COLO829 (cell line): ENCODE measurements at places on chromosomes 5 and 9.

GRCh38 chr9:70924380-70924779 lies 197.0 kb downstream of the TRPM3 start:
- DNase-seq = no peak

DNA sequence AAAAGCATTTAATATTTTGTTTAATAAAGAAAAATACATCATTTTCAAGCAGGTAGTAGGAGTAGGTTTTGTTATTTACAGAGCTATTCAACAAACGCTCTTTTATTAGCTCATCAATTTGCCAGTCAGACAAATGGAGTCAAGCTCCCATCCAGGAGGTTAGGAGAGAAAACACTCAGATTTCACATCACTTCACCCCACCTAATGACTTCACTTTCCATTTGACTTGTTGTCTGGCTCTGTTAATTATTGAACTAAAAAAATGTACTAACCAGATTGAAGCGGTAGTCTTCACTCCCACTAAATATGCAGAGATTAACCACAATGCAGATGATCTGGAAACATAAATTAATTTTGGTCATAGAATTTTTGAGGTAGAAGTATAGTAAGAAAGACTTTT lies 193.6 kb upstream of the VCAN start:
- no peak for DNase-seq

DNA sequence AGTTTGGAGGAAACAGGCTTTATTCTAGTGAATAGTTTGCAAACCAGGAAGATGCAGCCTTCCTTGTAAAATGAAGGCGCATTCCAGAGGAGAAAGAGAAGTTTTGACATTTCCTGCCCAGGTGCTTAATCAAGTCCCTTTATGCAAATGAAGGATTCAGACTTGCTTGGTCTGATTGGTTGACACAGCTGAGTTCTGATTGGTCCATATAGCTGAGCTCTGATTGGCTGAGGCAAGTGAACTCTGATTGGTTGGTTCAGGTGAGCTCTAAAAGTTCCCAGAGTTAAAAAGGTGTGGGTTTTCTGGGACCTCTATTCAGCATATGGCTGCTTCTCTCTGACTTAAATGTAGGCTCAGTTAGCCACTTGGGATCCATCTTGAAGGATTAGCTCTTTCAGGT lies 151.0 kb downstream of the CACNA1B start:
- no peak for DNase-seq

DNA sequence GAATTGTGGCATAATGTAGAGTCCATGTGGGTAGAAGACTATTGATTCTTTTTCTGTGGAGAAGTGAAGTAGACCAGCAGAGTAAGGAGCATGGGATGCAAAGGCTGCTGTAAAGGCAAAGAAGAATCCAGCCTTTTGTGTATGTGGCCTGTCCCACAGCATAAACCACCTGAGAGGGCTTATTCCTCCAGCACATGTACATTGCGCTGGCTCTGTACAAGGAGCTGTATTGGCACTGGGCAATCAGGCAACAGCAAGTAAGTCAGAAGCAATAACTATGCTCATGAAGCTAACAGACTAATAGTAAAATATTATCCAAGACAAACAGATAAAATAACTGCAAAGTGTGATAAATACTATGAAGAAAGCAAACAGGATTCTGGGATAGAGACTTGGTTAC lies 86.2 kb downstream of the LURAP1L start:
- DNase-seq = no peak

GRCh38 chr5:107817951-107818350 lies 147.2 kb upstream of the EFNA5 start:
- DNase-seq = no peak

GRCh38 chr5:179766021-179766725 lies 27.6 kb upstream of the LTC4S start:
- DNase-seq = no peak

GRCh38 chr5:4007001-4007400 lies 411.4 kb downstream of the IRX1 start:
- no peak for DNase-seq

- no peak for DNase-seq
Observed at GRCh38 chr9:76519075-76519835, 60.3 kb downstream of the GCNT1 start.

GRCh38 chr5:40552981-40553380 lies 126.7 kb upstream of the PTGER4 start:
- DNase-seq = no peak

DNA sequence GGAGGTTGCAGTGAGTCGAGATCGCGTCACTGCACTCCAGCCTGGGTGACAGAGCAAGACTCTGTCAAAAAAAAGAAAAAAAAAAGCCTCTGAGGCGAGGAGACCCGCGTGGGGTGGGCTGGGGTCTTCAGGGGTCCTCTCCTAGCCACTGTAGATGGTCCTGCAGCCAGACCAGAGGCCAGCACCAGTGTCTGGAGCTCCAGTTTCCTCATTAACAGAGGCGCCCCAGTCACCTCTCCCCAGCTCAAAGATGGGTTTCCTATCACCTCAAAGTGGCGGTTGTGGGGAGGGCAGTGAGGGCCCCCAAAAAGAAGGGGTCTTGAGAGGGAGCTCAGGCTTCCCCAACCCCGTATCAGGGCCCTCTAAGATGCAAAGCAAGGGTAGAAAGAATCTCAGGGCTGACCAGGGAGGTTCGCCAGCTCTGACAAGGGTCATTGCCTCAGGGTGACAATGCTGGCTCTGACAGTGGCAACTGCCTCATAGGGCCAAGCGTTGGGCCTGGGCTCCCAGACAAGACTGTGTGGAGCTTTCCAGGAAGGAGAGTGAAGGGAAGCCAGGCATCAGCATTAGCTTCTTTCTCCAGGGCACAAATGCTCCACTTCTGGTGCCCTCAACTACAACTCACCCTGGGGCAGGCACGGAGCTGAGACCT lies 15.0 kb downstream of the STK10 start:
- no peak for DNase-seq

GRCh38 chr9:100492952-100493351 lies 20.0 kb downstream of the TMEFF1 start:
- no peak for DNase-seq

GRCh38 chr9:122133263-122133983 lies 26.2 kb downstream of the NDUFA8 start:
- DNase-seq = no peak

DNA sequence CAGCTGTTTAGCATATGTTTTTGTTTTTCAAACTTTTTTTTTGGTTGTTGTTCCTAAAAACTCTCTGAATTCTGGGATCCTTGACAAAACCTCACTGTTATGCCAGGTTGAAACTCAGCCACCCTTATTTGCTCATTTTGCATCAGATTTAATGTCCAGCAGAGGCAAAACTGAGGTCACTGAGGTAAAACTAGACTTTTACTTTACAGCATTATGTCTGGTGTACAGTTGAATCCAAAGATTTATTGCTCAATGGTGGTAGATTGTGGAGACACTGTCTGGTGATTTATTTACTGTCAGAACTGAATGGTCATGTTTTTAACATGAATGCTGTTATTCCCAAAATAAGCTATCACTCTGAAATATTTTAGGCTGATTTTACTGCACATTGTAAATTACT lies 87.9 kb downstream of the FBXL7 start:
- no peak for DNase-seq

DNA sequence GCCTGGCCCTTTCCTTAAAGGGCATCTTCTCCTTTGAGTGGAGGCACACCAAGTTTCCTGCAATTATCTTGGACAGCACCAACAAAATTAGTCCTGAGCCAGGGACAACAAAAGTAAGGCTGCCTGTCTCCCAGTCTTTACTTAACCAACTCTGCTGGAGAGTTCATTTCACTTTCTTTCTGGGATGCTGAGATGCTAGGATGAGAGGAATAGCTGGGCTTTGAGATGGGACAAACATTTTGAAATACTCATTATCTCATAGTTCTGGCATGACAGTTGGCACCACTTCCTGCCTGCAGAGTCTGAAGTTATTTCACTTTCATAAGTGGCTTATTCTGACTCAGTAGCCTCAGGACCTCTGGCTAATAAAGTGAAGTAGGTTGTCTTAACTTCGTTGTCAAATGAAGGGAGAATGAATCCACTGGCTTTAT lies 157.0 kb downstream of the C9orf152 start:
- peak; percentile 66 for DNase-seq

DNA sequence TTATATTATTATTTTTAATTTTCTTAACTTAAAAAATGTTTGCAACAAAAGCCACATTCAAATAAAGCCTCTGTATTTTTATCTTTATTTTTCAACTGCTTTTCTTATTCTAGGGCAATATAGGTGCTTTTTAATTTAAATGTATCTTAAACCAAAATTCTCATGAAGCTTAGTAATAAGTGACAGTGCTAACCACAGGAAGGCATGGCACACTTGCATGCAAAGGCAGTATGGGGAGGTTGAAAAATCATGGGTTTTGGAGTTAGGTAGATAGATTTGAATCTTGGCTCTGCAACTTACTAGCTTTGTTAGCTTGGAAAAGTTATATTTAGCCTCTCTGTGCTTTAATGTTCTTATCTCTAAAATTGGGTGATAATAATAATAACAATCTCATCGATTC lies 458.0 kb downstream of the DMAC1 start:
- no peak for DNase-seq

DNA sequence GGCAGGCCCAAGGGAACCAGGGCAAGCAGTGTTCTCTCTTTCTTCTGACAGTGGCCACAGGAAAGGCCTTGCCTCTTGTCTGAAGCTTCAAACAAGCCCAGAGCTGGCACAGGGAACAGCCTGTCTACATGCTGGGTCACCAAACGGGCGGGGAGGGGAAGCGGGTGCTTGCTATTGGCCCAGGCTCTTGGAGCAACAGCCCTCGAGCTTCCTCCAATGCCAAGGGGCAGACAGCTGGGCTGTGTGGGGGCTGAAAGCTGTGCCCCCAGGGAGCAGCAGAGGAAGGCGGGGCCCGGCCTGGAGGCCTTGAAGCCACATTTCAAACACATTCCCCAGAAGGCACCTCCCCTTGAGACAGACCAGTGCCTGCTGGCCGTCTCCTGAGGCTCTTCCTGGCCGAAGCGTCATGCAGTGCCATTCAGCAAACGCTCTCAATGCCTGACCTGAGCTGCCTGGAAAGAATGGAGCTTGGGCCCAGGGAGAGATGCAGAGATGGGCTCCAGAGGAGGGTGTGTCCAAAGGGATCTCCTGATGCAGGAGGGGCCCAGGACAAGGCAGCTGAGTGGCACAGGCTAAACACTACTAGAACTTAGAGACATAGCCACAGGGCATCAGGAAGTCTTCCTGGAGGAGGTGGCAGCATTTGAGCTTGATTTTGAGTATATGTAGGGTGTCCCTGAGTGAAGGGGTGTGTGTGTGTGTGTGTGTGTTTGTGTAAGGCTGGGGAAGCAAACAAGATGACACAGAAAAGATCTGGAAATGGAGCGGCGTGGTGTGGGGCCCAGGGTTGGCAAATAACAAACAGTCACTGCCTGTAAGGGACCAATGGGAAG lies 2.5 kb downstream of the FIBCD1 start:
- DNase-seq = peak; percentile 82

GRCh38 chr5:61775901-61776300 lies 443.8 kb downstream of the ZSWIM6 start:
- no peak for DNase-seq

DNA sequence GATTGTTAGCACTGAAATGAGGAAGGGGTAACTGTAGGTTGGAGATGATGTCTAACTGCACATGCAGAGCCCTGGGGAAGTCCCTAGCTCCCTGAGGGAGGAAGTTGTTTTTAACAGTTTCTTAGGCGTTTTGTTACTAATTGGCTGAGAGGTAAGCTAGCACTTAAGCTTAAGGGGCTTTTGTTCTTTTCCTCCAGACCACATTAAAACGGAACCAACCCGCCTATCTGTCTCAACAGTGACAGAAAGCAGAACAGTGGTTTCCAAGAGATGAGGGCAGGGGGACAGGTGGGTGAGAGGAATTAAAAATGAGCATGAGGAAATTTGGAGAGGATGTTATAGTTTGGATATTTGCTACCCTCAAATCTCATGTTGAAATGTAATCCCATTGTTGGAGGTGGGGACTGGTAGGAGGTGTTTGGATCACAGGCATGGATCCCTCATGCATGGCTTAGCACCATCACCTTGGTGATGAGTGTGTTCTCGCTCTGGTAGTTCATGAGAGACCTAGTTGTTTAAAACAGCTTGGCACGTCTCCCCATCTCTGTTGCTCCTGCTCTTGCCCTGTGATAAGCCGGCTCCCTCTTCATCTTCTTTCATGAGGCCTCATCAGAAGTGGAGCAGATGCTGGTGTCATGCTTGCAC lies 38.9 kb downstream of the LYRM7 start:
- no peak for DNase-seq

GRCh38 chr5:72355706-72356299 lies 35.6 kb downstream of the PTCD2 start:
- DNase-seq = peak; percentile 39

DNA sequence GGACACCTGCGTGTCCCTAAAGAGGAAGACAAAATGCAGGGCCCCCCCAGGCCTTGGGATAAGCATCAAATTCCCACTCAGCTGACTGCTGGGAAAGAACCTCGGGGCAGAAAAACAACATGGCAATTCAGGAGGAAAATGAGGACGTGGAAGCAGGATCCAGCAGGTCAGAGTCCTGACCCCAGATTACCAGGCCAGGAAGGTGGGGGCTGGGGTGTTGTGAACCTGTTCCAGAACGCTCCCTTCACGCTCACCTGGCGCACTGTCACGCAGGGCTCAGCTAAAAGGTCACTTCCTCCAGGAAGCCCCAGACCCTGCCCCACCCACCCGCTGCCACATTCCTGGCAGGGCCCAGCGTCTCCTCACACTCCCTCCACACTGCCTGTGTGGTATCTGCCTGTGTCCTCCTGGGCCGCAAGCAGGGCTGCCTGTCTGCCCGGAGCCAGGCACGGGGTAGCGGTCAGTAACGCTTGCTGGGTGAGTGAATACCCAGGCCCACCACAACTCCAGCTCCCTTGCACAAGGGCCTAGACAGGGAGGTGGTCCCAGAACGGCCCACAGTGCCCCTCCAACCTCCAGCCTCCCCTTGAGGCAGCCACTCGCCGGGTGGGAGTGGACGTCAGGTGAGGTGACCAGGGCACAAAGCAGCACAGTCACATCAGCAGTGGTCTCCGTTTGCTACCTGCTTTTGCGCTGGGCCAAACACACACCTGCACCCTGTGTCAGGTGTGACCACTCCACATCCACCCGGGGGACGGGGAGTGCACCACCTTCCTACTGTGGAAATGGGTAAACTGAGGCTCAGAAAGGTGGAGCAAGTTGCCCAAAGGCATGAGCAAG lies 18.1 kb downstream of the VAV2 start:
- DNase-seq = no peak

- DNase-seq = no peak
Observed at GRCh38 chr5:137313526-137314175, 185.5 kb downstream of the SPOCK1 start.

DNA sequence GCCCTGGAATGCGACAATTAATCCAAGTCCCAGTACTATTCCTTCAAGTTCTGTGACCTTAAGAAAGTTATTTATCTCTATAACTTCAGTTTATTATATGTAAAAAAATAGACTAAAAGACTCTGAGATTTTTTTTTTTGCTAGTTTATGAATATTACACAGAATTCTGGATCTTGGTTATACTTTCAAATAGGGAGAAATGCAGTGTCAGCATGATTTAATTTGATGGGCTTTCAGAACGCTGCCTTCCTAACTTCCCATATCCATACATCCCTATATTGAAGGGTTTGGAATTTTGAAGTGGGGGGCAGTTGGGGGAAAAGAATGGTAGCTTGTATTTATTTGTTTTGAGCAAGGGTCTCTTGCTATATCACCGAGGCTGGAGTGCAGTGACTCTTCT lies 98.4 kb upstream of the MEGF10 start:
- DNase-seq = no peak
